ENCODE measurements at places on chromosomes 13 and 19.

- peaks cover 3% of the 10 kb centered on the region for H3K27me3 ChIP-seq
- H3K4me3 ChIP-seq, result no peak overlapping the region
- no peak overlapping the region for H3K27ac ChIP-seq
- peaks cover 33% of the 10 kb centered on the region for H3K4me1 ChIP-seq
These were observed 54.7 kb upstream of the WASF3 start for GRCh38 chr13:26502826-26503225.

DNA sequence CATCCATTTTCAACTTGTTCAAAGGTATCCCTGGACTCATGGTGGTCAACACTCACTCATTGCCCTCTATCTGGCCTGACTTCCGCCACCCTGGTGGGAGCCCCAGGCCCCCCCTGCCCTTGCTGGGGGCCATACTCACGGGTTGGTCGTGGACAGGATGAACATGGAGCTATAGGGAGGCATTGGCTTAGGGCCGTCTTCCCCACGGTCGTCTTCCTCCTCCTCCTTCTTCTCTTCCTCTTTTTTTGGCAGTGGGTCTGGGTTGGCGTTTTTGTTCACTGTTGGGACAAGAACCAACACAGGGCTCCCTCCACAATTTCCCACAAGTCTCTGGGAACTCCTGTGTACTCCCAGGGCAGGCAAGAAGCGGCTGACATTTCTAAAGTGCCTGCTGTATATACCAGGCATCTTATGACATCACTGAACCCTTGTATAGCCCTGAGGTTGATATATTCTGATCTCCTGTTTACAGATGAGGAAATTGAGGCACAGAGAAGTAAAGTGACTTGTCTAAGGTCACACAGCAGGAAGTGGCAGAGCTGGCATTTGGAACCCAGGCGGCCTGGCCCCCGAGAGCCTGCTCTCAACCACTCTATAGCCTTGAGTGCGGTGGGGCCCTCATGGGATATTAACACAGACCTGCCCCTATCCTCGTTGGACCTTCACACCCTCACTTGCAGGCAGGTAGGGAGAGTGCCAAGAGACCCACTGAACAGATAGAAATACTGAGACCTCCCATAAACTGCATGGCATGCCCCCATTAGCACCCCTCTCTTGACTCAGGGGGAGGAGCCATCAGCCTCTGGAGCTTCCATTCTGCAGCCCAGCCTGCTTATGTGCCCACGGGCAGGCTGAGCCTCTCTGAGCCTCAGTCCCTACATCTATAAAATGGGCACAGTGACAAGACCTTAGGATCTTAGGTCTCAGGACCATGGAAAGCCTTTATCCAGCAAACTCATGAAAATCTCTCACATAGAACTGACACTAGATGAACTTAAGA is 135.0 kb downstream of the IER2 start:
- no peaks in the 10 kb centered on the region for H3K36me3 ChIP-seq
- H3K27ac ChIP-seq, result no peak overlapping the region
- no peaks in the 10 kb centered on the region for H3K27me3 ChIP-seq
- no peak overlapping the region for H3K4me3 ChIP-seq

GRCh38 chr19:49149652-49150105 is 5.5 kb downstream of the HRC start:
- H3K36me3 ChIP-seq, result peaks cover 9% of the 10 kb centered on the region
- H3K4me1 ChIP-seq, result peaks cover 72% of the 10 kb centered on the region
- H3K27me3 ChIP-seq, result peaks cover 26% of the 10 kb centered on the region

GRCh38 chr19:48390188-48391099 is 907 bp downstream of the KDELR1 start:
- H3K27me3 ChIP-seq, result peaks cover 7% of the 10 kb centered on the region
- peaks cover 31% of the 10 kb centered on the region for H3K36me3 ChIP-seq
- H3K27ac ChIP-seq, result peak overlapping the region; percentile 97
- DNase-seq, result peak; percentile 71
- H3K4me1 ChIP-seq, result peaks cover 51% of the 10 kb centered on the region

GRCh38 chr13:49776871-49777270 is 15.6 kb downstream of the KPNA3 start:
- H3K4me1 ChIP-seq, result peaks cover 24% of the 10 kb centered on the region
- H3K27me3 ChIP-seq, result peaks cover 3% of the 10 kb centered on the region
- DNase-seq, result no peak
- no peak overlapping the region for H3K4me3 ChIP-seq

- H3K4me3 ChIP-seq, result no peak overlapping the region
- H3K27me3 ChIP-seq, result no peaks in the 10 kb centered on the region
- H3K4me1 ChIP-seq, result no peaks in the 10 kb centered on the region
- H3K36me3 ChIP-seq, result no peaks in the 10 kb centered on the region
These were observed 575.6 kb downstream of the DCT start for GRCh38 chr13:93903909-93904308.

DNA sequence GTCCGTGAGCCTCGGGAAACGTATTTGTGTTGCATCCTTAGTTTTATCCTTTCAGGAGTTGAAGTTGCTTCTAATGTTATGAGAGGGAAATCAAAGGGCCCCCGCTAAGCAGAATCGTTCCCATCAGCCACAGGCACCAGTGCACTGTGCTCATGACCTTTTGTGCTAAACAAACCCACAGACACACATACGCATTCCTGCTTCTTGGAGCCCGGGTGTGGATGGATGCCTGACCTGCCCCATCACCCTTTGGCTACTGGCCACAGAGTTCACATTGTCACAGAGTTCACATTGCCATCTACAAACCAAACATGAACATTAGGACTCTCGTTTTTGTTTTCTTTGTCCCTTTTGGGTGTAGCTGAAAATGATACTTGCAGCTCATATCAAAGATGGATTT is 47.2 kb downstream of the CHST8 start:
- H3K27me3 ChIP-seq, result peaks cover 60% of the 10 kb centered on the region
- no peak overlapping the region for H3K27ac ChIP-seq
- H3K4me3 ChIP-seq, result no peak overlapping the region
- no peak for DNase-seq
- no peaks in the 10 kb centered on the region for H3K36me3 ChIP-seq

DNA sequence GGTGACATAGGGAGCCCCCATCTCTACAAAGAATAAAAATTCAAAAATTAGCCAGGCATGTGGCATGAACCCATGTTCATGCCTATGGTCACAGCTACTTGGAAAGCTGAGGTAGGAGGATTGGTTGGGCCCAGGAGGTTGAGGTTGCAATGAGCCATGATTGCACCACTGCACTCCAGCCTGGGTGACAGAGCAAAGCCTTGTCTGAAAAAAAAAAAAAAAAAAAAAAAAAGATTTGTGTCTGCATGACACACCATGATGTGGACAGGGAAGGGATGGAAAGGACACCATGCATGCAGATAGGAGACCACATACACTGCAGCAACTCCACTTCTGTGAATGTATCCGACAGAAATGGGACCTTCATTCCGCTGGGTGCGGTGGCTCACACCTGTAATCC is 34.0 kb upstream of the HOMER3 start:
- H3K4me1 ChIP-seq, result peaks cover 13% of the 10 kb centered on the region
- H3K27me3 ChIP-seq, result peaks cover 13% of the 10 kb centered on the region
- no peak for DNase-seq
- H3K27ac ChIP-seq, result no peak overlapping the region

DNA sequence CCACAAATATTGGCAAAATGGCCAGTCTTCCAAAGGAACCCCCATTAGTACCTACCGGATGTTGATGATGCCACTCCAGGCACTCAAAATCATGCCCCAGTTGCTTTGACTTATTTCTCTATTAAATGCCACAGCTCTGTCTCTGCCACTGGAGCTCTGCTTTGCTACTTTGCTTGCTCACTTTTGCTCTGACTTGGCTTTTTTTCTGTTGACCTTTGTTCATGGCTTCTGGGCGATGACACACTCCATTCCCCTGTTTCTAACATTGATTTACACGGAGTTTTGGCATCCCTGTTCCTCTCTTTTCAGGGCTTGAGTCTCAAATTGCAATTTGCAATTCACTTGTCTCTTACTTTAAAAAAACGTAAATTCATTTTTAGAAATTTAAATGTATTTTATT is 217.1 kb upstream of the SPRY2 start:
- no peaks in the 10 kb centered on the region for H3K27me3 ChIP-seq
- H3K4me1 ChIP-seq, result peaks cover 13% of the 10 kb centered on the region
- H3K36me3 ChIP-seq, result no peaks in the 10 kb centered on the region
- peak overlapping the region; percentile 86 for H3K27ac ChIP-seq
- no peak for DNase-seq
- no peak overlapping the region for H3K4me3 ChIP-seq

GRCh38 chr19:10284960-10285278 is 1.8 kb upstream of the ICAM4 start:
- H3K27ac ChIP-seq, result no peak overlapping the region
- H3K4me3 ChIP-seq, result no peak overlapping the region

DNA sequence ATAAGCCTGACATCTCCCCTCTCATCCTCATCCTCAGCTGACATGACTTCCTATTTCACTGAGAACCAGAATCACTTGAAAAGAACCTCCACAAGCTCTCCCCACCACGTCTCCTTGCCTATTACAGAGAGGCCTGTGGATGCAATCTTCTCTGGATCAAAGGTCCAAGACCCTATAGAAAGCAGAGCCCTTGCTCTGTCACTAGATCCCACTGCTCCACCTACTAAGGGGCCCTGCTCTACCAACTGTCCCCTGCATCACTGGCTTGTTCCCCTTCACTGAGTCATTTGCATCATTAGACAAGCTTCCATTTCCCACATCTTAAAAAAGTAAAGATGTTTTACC is 40.8 kb downstream of the RCBTB2 start:
- H3K27me3 ChIP-seq, result no peaks in the 10 kb centered on the region
- DNase-seq, result no peak
- H3K4me3 ChIP-seq, result no peak overlapping the region
- peaks cover 4% of the 10 kb centered on the region for H3K4me1 ChIP-seq

DNA sequence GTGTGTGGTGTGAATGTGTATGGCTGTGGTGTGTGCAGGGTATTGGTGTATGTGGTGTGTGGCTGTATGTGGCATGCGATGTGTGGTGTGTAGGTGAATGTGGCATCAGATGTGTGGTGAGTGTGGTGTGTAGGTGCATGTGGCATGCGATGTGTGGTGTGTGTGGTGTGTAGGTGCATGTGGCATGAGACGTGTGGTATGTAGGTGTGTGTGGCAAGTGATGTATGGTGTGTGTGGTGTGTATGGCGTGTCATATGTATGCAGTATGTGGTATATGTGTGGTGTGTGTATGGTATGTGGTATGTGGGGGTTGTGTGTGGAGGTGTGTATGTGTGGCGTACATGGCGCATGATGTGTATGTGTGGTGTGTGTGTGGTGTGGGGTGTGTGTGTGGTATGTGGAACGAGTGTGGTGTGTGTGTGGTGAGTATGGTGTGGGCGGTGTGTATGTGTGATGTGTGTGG is 63.4 kb downstream of the PEPD start:
- no peak for DNase-seq
- H3K4me1 ChIP-seq, result peaks cover 9% of the 10 kb centered on the region
- H3K36me3 ChIP-seq, result no peaks in the 10 kb centered on the region
- H3K27ac ChIP-seq, result no peak overlapping the region
- no peaks in the 10 kb centered on the region for H3K27me3 ChIP-seq

GRCh38 chr19:16441661-16442162 is 30.1 kb downstream of the EPS15L1 start:
- no peak overlapping the region for H3K4me3 ChIP-seq
- H3K27ac ChIP-seq, result no peak overlapping the region
- peak; percentile 45 for DNase-seq
- H3K4me1 ChIP-seq, result peaks cover 52% of the 10 kb centered on the region
- peaks cover 32% of the 10 kb centered on the region for H3K36me3 ChIP-seq

- H3K27me3 ChIP-seq, result peaks cover 5% of the 10 kb centered on the region
- DNase-seq, result no peak
- H3K27ac ChIP-seq, result no peak overlapping the region
- H3K4me1 ChIP-seq, result peaks cover 58% of the 10 kb centered on the region
These were observed 35.4 kb downstream of the DOCK9 start for GRCh38 chr13:98942485-98942884.

DNA sequence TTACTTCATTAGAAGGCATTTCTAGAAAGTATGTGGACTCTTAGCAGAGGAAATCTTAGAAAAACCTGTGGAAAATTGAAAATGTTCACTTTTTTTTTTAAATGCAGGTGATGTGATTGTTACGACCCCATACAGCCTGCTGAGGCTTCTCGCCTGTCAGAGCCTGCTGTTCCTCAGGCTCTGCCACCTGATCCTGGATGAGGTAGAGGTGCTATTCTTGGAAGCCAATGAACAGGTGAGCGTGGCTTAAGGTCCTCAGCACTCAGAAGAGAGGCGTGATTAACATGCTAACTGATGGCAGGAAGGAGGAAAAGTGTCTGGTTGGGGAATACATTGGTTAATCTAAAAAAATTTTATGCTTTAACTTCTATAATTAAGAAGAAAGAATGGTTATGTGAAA is 71.4 kb downstream of the SLC7A9 start:
- H3K36me3 ChIP-seq, result no peaks in the 10 kb centered on the region
- H3K27ac ChIP-seq, result no peak overlapping the region
- peaks cover 11% of the 10 kb centered on the region for H3K27me3 ChIP-seq
- DNase-seq, result no peak

DNA sequence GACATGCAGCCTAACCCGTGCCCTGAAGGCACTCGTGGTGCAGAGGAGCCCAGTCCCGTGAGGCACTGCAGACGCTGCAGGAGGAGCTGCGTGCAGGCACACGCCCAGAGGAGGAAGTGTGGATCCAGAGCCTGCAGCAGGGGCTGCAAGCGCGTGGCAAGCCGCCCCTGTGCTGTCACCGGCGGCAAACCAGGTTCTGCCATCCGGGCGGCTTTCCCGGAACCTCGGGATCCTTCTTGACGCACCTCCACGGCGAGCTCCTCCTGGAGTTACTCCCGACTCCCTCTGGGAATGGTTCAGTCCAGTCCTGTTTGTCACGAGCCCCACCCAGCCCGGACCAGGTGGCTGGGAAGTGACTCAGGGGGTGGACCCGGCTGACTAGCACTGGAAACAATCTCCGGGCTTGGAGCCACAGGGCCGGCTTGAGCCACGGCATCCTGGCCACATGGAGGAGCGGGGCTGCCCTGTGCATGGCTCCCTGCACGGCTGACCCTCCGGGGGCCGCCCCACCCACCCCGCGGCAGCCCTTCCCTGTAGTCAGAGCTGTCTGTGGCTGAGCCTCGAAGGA is 10.2 kb downstream of the DPP9 start:
- no peaks in the 10 kb centered on the region for H3K4me1 ChIP-seq
- H3K36me3 ChIP-seq, result peaks cover 51% of the 10 kb centered on the region
- no peak overlapping the region for H3K4me3 ChIP-seq
- no peaks in the 10 kb centered on the region for H3K27me3 ChIP-seq
- DNase-seq, result no peak

DNA sequence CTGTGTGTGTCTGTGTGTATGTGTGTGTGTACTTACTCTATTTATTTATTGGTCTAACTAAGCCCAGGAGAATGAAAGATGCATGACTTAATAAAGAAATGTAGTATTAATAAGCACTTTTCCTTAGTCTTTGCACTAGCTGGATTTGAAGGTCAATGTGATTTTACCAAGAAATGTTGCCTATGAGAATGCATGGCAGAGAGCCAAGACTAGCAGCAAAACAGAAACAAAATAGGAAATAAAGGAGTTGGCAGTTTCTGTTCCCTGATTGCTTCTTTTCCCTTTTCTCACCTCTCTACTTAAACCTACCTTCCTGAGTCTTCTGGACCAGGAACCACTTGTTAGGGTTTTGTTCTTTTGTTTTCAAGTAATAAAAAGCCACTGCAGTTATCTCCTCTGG is 286.1 kb downstream of the KCTD12 start:
- H3K36me3 ChIP-seq, result no peaks in the 10 kb centered on the region
- no peaks in the 10 kb centered on the region for H3K27me3 ChIP-seq
- no peak overlapping the region for H3K27ac ChIP-seq
- DNase-seq, result no peak

- no peak overlapping the region for H3K4me3 ChIP-seq
- H3K36me3 ChIP-seq, result peaks cover 4% of the 10 kb centered on the region
- no peak overlapping the region for H3K27ac ChIP-seq
- no peak for DNase-seq
These were observed 27.2 kb downstream of the COMP start for GRCh38 chr19:18763674-18764590.
